Activated naive CD4-positive, alpha-beta T cell (primary cell): ENCODE measurements at places on chromosomes 11 and 22.

GRCh38 chr11:118311518-118311917, 7.0 kb downstream of the CD3E start:
- DNase-seq, result no peak

DNA sequence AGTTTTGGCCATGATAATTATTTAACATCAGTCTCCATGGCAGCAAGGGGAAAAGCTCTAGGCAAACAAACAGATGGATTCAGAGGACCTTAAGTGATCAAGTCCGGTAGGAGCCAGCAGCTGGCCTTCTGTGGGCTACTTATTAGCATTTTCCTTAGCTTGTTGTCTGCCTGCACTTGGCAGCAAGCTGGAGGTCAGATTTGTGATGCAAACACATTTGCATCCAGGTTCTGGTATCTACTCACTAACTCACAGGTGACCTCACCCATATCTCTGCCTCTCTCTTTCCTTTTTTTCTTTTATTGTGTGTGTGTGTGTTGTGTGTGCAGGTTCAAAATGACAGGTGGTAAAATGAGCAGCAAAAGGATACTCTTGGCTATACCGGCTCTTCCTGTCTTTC, 32.3 kb downstream of the ARHGAP42 start:
- DNase-seq, result no peak

DNA sequence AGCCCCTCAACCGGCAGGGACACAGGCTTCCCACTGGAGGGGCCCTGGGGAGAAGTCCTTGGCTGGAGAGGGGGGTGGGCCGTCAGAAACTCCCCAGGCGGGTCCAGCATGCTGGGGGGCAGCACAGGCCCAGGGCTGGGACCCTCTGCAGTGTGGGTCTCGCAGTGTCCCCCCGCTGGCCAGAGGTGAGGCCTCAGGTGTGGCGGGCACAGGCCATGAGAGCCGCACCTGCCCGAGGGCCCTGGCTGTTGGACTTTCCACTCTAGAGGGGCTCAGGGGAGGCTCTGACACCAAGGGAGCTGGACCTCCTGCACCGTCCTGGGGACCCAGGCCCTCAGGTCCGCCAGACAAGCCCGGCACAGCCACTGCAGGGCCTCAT, 10.7 kb upstream of the PIM3 start:
- no peak for DNase-seq

GRCh38 chr22:32828150-32828549, 26.6 kb downstream of the TIMP3 start:
- DNase-seq, result no peak

DNA sequence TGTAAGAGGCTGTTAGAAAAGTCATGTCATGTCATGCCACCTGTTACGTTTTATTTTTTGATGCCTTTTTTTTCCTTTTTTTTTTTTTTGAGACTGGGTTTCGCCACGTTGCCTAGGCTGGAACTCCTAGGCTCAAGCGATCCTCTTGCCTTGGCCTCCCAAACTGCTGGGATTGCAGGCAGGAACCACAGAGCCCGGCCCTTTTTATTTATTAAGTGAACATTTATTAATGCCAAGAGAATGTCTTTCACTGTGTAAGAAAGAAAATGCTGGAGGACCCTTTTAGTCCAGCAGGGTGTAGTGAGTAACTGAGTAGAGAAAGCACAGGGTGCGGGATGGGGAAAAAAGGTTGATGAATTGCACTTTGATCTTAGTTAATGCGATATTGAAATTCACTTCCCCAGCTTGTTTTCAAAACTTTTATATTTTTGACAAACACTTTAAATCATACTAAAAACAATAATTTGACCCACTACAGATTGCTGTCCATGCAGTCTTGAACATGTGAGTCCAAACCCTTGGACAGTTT, 2.3 kb upstream of the XBP1 start:
- DNase-seq, result no peak

DNA sequence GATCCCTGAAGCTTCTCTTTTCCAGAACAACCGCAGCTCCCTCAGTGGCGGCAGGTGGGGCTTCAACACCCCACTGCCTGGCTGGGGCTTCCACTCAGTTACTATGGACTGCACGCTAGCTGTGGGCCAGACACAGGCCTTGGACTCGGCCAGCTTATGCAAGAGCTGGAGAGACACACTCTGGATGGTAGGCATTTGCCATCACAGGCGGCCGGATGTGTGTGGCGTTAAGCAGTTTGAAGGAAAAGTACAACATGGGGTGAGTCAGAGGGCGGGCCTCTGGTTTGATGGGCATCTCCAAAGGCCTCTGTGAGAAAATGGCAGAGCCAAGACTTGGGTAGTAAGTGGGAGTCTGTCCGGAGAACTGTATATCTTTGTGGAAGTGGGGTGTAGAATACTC, 17.6 kb downstream of the KCNJ4 start:
- no peak for DNase-seq

DNA sequence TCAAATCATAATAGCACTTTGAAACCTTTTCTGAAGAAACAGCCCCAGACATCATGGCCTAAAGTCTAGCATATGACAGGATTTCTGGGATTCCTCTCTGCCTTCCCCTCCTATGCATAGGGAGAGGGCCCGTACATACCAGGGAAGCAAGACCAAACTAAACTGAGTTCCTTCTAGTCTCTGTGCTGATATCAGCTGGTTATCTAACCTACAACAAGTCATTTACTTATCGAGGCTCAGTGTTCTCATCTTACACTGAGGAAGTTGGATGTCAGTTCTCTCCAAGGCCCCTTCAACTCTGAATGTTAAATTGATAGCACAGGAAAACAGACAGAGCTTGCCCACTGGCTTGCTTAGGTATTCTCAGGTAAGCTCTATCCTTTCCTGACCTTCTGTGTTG, 17.0 kb upstream of the GRIK4 start:
- no peak for DNase-seq

DNA sequence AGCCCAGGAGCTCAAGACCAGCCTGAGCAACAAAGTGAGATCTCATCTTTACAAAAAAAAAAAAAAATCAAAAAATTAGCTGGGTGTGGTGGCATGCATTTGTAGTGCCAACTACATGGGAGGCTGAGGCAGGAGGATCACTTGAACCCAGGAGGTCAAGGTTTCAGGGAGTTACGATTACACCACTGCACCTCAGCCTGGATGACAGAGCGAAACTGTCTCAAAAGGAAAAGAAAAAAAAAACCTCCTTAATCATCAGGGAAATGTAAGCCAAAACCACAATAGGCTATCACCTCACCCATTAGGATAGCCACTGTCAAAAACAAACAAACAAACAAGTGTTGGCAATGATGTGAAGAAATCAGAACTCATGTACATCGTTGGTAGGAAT, 13.4 kb downstream of the DGCR2 start:
- DNase-seq, result no peak

- no peak for DNase-seq
These were observed 27.7 kb upstream of the MUC5B start for GRCh38 chr11:1194977-1195681.

- no peak for DNase-seq
These were observed 1.6 kb downstream of the TRIM68 start for GRCh38 chr11:4606231-4607015.

DNA sequence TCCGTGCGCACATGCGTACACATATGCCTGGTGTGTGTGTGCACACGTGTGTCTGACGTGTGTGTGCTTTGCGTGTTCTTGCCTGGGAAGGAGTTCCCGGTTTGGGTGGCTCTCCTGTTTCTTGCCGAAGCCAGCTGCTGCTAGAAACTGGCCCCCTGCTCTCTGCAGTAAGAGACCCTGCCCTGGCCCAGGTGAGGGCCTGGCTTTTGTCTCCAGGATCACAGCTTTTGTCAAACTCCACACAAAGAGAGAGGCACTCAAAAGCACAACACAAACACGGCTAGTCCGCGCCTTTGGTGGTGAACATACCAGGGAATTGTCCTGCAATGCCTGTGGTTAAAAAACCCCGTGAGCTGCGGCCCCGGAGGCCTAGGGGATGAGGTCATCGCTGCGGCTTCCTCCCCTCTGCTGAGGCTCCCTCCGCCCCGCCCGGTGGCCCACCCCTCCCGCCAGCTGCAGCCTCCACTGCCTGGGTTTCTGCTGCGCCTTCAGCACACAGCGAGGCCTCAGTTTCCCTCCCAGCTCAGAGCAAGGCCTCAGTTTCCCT, 88.9 kb downstream of the KCNQ1 start:
- DNase-seq, result no peak
